GM13977 (cell line): ENCODE measurements at places on chromosomes 6 and 20.

- no peak for DNase-seq
Observed at GRCh38 chr6:164926686-164927085, 382.7 kb downstream of the C6orf118 start.

- DNase-seq = no peak
Observed at GRCh38 chr6:7414811-7415210, 25.2 kb downstream of the RIOK1 start.

DNA sequence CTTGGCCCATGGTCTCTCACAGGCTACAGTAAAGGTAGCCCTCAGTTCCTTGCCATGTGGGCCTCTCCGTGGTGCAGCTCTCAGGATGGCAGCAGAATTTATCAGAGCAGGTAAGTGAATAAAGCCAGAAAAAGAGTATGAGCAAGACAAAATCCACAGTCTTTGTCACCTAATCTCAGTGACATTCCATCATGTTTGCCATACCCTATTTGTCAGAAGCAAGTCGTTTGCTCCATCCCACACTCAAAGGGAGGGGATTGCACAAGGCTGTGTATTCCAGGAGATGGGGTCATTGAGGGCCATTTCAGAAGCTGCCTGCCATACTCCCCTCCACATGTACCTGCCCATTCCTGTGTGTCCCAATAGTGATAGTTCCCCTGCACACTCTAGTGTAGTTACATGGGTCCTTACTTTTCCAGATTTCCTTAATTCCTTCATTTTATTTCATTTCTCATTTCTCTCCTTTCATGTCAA, 24.2 kb downstream of the ISM1 start:
- no peak for DNase-seq

GRCh38 chr6:167233490-167233889, 57.6 kb upstream of the UNC93A start:
- DNase-seq = no peak

- DNase-seq = no peak
Observed at GRCh38 chr6:60991427-60992028, 1294.5 kb downstream of the KHDRBS2 start.

GRCh38 chr6:133568970-133569889, 319.7 kb upstream of the TCF21 start:
- peak; percentile 41 for DNase-seq

GRCh38 chr6:88866856-88867255, 96.6 kb downstream of the RNGTT start:
- DNase-seq = no peak
